ENCODE measurements at places on chromosomes 5 and 9.

DNA sequence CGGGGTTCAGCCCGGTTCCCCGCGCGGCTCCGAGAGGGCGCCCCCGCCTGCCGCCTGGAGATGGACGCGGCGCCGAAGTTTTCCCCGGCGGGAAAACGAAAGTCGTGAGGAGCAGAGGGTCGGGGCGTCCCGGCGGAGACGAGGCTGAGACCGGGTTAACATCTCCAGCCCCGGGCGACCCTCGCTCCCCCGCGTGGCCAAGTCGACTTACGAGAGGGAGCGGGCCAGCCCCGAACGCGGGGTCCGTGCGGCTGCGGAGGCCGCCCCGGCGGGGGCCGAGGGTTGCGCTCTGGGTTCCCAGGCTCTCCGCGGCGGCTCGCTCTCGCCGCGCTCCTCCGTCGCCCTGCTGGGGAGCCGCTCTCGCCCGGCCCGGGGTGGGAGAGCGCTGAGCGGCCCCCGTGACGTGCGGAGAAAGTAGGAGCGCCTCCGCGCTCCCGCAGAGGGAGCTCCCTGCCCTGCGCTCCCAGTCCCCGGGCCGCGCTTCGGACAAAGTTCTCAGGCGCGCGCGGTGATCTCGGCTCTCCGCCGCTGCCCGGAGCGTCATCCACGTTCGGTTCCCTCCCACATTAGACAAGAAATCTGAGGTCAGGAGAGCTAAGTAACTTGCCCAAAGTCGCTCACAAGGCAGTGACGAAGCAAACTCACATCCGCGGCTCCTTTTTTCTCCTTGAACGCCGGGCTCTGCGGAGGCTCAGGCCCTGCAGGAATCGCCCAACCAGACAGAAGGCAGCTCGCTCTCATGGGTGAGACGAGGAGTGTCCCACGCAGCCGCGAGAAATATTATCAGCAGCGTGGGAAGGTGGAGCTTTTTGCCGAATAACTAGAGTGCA is 1.2 kb upstream of the GCNT4 start:
- DNase-seq, result peak; percentile 67

GRCh38 chr9:133201424-133202144 is 7.5 kb downstream of the OBP2B start:
- no peak for DNase-seq

DNA sequence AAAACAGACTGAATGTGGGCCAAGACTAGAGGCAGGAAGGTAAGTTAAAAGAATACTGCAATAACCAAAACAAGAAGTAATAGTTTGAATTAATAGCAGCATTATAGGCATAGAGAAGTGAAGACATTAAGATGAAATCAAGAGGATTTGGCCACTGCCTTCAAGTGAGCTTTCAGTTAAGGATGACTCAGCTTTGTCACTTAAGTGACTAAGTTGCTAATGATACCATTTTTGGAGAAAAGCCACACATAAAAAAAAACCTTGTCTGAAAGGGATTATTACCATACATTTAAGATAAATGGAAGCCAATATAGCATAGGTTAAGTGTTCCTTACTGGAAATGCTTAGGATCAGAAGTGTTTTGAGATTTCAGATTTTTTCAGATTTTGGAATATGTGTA is 57.0 kb downstream of the ECPAS start:
- no peak for DNase-seq

- no peak for DNase-seq
Measured at GRCh38 chr5:179485845-179486575, 64.3 kb upstream of the RUFY1 start.

DNA sequence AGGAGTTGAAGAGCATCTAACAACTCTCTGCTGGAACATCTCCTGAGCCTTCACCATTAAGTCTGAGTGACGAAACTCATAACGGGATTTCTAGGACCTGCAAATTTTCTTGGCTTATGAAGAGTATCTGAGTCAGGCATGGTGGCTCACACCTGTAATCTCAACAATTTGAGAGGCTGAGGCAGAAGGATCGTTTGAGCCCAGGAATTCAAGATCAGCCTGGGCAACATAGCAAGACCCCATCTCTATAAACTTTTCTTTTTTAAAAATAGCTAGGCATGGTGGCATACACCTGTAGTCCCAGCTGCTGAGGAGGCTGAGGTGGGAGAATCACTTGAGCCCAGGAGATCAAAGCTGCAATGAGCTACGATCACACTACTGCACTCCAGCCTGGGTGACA is 48.8 kb downstream of the EPB41L4B start:
- DNase-seq, result no peak

- DNase-seq, result no peak
Measured at GRCh38 chr9:136907011-136907914, 20.9 kb downstream of the TRAF2 start.

- no peak for DNase-seq
Measured at GRCh38 chr5:99398976-99399375, 470.2 kb upstream of the CHD1 start.

DNA sequence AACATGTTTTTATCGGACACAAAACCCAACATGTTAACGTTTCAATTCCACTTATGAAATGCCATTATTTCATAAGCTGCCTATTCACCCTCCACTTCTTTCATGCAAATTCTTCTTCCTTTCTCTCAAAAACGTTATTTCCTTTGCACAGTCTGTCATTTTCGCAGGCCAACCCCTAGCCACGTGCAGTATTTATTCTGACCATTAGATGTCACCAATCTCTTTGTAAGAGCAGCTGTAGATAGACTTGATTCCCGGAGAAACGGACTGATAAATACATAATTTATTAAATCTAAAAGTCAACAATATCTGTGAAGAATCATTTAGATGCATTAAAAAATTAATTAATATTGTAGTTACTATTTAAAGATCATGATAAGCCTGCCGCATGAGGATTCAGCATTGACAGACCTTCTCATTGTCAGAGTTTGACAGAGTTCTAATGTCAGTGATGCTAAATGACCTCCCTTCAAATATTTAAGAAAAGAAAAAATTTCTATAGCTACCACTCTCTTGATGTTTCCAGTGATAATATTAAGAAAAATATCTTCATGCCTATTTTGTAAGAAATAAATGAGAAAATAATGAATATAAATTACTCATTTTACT is 933.6 kb downstream of the CDH12 start:
- DNase-seq, result no peak

DNA sequence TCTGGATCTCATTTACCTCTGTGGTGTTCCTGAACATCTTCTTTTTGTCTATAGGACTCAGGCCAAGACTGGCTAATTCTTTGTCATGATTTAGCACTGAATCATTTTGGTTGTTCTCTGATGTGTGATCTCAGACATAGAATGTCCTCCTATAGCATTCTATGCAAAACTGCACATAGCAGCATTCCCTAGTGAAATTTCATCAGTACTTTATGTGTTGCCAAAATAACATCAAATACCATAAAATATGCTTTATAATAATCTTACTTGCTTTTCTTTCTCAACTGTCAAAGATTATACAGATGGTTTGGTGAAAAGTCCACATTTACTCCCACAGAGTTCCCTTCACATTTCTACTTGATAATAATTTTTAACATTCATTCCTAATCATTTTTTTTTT is 115.7 kb upstream of the MPDZ start:
- no peak for DNase-seq

GRCh38 chr5:19928562-19929421 is 59.2 kb downstream of the CDH18 start:
- DNase-seq, result no peak

GRCh38 chr9:69180670-69181069 is 6.6 kb downstream of the TJP2 start:
- no peak for DNase-seq

DNA sequence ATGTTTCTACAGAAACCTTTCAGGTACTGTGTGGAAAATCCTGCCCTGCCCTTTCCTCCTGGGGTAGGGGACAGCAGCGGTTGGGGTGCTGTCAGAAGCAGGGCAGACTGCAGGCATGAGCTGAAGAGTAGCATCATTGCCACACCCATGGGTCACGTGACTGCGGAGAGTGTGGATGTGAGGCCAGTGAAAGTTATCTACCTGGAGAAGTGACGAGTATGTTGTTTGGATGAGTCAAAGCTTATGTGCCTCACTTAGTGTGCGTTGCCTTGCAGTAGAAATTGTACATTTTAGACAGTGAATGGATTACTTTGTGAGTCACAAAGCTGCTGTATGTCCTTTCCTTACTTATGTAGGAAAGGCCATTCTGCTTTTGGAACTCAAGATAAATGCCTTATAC is 21.7 kb upstream of the ACTBL2 start:
- no peak for DNase-seq

DNA sequence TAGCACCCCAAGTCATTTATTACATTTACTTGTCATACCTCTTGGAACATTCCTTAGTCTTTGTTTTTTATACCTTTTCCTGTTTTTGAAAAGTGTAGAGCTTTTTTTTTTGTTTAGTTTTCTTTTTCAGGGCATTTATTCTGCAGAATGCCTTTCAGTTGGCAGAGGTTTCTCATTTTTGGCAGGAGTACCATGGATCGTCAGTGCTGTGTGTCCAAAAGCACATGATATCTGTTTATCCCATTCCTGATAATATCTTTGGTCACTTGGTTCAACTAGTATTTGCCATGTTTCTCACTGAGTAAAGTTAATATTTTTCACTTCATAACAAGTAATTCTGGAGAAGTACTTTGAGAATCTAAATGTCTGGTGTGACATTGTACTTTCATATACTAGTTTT is 10.7 kb downstream of the OGN start:
- no peak for DNase-seq

DNA sequence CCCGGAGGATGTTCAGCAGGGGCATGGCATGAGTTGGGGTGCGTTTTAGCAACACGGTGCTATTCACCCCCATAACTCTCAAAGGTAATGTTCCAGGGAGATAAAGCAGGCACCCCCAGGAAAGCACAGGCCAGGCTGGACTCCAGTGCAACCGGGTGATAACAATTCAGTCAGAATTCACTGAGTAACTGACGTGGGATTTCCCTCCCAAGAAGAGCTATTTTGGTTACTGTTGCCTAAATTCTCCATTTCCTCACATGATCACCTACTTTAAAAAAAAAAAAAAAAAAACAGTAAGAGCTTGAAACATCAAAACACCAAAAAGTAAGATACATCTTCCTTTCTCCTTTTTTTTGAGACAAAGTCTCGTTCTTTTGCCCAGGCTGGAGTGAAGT is 137.6 kb upstream of the WWC1 start:
- no peak for DNase-seq

- no peak for DNase-seq
Measured at GRCh38 chr5:77333451-77334123, 123.1 kb downstream of the PDE8B start.

GRCh38 chr9:137758067-137758466 is 119.5 kb upstream of the CACNA1B start:
- DNase-seq, result no peak

- no peak for DNase-seq
Measured at GRCh38 chr9:13186091-13186490, 93.4 kb downstream of the MPDZ start.

GRCh38 chr9:107994648-107995047 is 505.1 kb upstream of the KLF4 start:
- DNase-seq, result no peak
